Immature natural killer cell (primary cell): ENCODE measurements at places on chromosomes 4 and X. TPM values are rescaled to one million over a fixed set of nuclear protein-coding genes. Genes with fewer than 3 reads are reported as not detected.

PAGE2 gene
- not detected for polyA plus RNA-seq

GAGE2A gene
- not detected for polyA plus RNA-seq

FABP2 gene
- not detected for polyA plus RNA-seq

PCYT1B gene
- polyA plus RNA-seq: not detected

ZAR1 gene
- not detected for polyA plus RNA-seq

ANXA10 gene
- not detected for polyA plus RNA-seq
